ENCODE measurements at places on chromosomes 16 and 17. TPM values are rescaled to one million over a fixed set of nuclear protein-coding genes. Genes with fewer than 3 reads are reported as not detected.

The OTOP3 gene
- not detected for total RNA-seq

The CFAP97D1 gene
- total RNA-seq, result not detected

The PYCARD gene
- total RNA-seq, result 22.0 TPM

The KRTAP3-2 gene
- not detected for total RNA-seq

The PDILT gene
- not detected for total RNA-seq

The TPSG1 gene
- not detected for total RNA-seq

The CHST4 gene
- total RNA-seq, result 1.1 TPM

The RHBDL3 gene
- under 0.01 TPM for total RNA-seq

The MYH13 gene
- not detected for total RNA-seq

The B9D1 gene
- total RNA-seq, result 27.3 TPM

The CCL3 gene
- 1.3 TPM for total RNA-seq

The NMRAL1 gene
- total RNA-seq, result 177 TPM
